ENCODE measurements at places on chromosomes 4 and X. TPM values are rescaled to one million over a fixed set of nuclear protein-coding genes. Genes with fewer than 3 reads are reported as not detected.

DNA sequence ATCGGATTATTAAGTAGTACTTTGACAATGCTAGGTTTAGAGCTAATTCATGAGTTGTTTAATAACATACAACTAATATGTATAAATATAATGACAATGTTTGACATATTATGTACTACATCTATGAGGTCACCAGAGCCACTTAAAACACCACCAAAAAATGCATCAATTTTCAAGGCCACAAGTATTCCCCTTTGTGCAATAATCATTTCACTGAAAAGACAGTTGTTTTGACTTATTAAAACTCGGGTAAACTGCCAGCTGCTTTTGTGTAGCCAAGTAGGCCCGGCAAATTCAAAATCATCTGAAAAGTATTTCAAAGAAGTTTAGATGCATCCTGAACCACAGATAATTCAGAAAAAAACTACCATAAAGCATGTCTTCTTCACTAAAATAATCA lies 48.7 kb downstream of the CLOCK start:
- no peak for DNase-seq

GRCh38 chr4:53189011-53189410 lies 176.8 kb downstream of the SCFD2 start:
- no peak for DNase-seq

GRCh38 chrX:16185725-16186136 lies 18.4 kb downstream of the MAGEB17 start:
- DNase-seq: no peak

DNA sequence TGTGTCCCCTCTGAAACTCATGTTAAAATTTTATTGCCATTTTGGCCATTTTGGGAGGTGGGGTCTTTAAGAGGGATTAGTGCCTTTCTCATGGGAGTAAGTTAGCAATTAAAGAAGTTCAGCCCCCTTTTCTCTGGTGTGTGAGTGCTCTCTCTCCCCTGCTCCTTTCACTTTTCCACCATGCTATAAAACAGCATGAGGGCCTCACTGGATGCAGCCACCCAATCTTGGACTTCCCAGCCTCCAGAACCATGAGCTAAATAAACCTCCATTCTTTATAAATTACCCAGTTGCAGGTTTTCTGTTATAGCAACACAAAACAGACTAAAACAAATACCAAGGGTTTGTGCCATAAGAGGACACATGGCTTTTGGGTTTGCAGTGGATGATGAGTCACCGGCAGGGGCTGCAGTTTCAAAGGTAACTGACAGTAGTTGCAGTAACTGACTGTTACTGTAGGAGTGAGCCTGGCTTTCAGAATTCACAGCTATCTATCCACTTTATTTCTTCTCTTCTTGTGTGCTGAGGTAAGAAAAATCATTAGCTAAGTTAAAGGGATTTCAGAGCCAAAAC lies 121.5 kb downstream of the PPEF1 start:
- DNase-seq: no peak

DNA sequence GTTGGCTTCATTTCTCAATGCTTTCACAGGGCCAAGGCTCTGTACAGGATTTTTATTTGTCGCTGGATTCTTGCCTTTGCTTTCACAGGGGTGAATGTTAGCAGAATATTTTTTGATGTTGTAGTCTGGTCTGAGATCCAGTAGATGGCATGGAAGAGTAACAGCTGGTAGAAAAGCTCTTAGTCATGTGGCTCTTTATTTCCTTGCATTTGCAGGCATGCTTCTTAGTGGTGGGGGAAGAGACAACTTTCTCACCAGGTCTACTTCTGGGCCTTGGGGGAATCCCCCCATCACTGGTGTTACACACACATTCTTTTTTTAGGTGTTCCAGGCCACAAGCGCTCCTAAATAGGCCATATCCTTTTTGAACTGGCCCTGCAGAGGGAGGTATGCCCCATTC lies 58.2 kb upstream of the DKK2 start:
- no peak for DNase-seq

- DNase-seq: no peak
Measured at GRCh38 chr4:167587361-167587760, 353.1 kb upstream of the SPOCK3 start.

GRCh38 chr4:137608085-137608484 lies 75.8 kb upstream of the PCDH18 start:
- DNase-seq: no peak

DNA sequence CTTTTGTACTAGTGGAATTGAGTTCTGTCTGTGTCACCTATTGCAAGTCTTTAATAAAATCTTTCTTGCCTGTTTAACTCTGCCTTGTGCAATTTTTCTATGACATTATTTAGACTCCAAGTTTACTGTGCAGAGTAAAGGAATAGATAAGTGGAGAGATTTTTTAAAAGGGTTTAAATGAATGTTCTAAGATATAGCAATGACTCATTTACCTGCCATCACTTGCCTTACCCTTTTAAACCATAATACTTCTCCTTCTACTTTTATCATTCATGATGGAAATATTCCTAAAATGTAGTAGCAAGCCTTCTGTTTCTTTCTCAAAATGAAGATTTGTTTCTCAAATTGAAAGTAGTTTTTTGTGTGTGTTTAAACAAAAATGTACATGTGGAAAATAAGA lies 782.8 kb upstream of the MAGEB2 start:
- no peak for DNase-seq

DNA sequence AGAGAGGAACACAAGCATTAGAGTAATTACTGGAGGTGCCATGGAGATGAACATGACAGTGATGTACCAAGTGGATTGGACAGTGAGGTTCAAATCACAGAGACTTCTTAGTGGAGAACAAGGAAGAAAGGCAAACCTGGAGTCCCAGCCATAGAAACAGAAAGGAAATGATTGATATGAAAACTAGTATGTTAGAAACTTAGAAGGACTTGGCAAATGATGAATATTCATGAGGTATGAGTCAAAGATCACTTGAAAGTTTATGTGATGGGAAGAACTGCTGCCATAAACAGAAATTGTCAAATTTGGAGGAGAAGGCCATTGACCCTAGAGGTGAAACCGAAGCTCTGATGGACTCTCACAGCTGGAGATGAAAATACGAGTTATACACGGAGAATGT lies 88.2 kb downstream of the PHOX2B start:
- DNase-seq: no peak

The CT45A3 gene
- not detected for total RNA-seq

The ANK2 gene
- 31.4 TPM for total RNA-seq

The WNK3 gene
- 10.0 TPM for total RNA-seq

The F8A2 gene
- total RNA-seq: not detected

The EDA gene
- 4.8 TPM for total RNA-seq

The GNRHR gene
- total RNA-seq: not detected

The CCSER1 gene
- total RNA-seq: 94.5 TPM

The PDCL2 gene
- total RNA-seq: not detected

The ZDHHC9 gene
- total RNA-seq: 34.3 TPM

The VSIG4 gene
- 23.4 TPM for total RNA-seq
